ENCODE measurements at places on chromosomes 4 and X.

- no peak for DNase-seq
These were observed 52.9 kb downstream of the CRMP1 start for GRCh38 chr4:5839751-5840674.

DNA sequence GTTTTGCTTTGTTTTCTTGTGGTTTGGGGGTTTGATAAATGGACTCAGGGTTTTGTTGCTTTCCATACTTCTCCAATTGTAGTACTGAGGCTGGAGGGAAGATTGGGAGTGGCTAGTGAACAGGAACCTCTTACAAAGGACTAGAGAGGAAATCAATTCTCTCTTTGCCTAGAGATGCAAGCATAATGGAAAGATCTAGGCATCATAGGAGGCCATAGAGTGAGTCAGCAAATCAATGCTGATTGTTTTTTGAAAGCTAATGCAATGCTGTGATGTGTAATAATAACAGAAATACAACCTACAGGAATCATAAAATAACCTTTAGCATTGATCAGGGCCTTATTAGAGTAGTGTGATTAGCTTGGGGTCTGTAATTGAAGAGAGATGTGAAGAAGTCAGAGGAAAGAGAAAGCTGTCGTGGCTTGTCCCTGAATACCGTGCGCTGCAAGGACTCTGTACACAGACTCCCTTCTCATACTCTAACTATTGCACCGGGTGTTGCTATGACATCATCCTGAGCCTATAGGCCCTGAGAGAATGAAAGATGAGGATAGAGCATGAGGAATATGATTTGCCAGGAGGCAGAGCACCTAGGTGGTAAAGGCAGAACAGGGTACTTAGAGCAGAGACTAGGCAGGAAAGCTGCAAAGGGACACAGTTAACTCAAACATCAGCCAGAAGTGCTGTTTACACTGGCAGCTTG lies 29.3 kb upstream of the GPR101 start:
- no peak for DNase-seq

DNA sequence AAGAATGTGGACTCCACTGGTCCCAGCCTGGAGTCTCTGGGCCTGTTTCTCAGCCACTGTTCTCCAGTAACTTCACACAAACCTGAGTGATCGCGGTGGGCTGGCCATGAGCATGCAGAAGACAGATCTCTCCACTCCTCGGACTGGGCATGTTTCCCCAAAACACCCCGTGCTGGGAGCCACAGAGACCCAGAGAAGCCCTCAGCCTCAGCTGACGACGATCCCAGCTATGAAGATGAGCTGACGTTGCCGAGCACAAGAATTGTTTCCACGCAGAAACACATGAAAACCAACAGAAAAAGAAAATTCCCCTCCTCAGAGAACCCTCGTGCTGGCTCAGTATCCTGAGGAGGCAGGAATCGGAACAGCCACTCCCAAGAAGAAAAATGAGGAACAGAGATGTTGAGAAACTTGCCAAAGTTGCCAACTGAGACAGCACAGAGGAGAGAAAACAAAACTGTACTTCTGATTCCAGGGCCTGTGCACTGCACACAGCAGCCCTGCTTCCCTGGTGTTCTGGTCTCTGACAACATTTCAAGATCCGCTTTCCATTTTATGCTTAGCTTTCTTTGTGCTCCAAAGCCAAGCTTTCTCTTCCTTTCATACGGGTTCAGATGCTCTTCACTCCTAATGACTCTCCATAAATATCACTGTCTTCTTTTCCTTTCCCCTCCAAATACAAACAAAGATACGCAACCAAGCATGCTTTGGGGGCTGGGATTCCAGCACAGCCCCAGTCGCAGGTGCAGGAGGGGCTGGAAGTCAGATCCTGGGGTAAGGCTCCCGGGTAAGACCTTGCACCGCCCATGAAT lies 81.4 kb downstream of the IRF2 start:
- DNase-seq, result no peak

- peak; percentile 12 for DNase-seq
These were observed 11.4 kb upstream of the MCUB start for GRCh38 chr4:109548655-109549054.

- no peak for DNase-seq
These were observed 6.1 kb upstream of the SH3BP2 start for GRCh38 chr4:2786794-2787229.
